Motor neuron (in vitro differentiated cells): ENCODE measurements at places on chromosomes 4 and X.
A peak's percentile ranks its signal among the peaks of the same experiment; 100 is the strongest.

GRCh38 chrX:136204571-136204970 lies 46.6 kb downstream of the MAP7D3 start:
- no peak for ATAC-seq

DNA sequence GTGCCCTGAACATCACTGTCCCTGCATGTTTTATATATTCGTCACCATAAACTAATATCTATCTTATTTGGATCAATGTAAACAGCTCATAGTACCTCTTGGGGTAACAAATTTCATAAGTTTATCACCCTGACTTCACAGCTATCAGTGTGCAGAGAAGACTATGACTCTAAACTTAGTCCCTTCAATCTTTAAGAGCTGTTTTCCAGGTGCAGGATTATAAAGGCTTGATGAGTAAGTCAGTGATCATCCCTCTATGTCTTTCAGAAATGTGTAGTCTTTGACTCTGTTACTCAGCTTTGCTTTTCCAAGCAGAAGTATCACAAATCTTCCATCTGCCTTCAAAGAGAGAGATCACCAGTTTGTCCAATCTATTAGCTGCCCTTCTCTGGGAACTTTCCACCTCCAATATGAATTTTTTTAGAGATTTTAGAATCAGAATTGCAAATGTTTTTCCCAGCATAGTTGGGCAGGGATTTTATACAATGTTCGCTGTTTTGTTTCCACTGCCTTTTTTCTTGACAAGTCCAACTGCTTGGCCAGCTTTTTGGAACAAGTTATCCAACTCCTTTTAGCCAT lies 45.1 kb upstream of the TSPAN7 start:
- ATAC-seq: peak; percentile 20

DNA sequence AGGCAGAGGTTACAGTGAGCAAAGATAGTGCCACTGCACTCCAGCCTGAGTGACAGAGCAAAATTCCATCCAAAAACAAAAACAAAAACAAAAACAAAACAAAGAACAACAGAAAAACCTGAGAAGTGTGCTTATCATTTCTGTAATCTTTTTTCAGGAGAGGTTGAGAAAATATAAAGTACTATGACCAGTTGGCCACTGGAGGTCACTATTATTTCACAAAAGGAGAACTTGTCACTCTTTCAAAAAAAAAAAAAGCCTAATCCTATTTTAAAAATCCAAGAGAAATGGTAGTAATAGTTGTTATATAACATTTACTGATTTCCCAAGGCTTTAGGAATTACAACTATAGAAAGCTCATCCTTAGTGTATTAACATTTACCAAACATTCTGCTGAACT lies 24.9 kb upstream of the RNF150 start:
- ATAC-seq: no peak

- peak; percentile 100 for ATAC-seq
Observed at GRCh38 chrX:53695946-53696549, 9.5 kb upstream of the HUWE1 start.

DNA sequence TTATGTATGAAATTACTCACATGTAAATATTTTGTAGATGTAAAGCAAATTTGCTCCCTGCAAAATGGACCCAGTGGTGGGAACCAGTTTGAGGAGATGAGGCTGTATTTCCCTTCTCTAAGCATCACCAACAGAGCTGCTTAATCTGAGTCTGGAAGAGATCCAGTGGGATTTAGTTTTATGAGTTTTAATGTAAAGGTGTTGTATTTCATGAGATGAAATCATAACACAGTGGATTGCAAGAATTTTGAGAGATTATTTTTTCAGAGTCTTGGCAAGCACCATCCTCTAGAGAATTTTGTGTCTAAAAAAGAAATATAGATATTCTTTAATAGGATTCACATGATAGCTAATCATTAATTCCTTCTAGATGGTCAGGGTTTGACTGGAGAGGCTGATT lies 35.6 kb upstream of the SFRP2 start:
- ATAC-seq: no peak

GRCh38 chr4:24080871-24081270 lies 191.0 kb upstream of the PPARGC1A start:
- no peak for ATAC-seq

DNA sequence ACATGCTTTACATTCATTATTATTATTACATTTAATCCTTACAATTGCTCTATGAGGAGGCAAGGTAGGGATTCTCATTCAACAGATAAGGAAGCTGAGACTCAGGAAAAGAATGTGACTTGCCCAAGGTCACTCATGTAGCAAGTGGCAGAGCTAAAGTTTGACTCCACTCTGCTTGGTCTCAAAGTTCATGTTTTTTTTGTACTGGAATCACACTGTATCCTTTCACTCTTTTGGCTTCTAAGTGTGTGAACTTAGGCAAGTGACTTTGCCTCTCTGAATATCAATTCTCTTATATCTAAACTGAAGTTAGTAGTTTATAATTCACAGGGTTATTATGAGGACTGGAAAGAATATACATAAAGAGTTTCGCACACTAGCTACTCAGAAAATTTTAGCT lies 247.9 kb upstream of the AR start:
- ATAC-seq: no peak

GRCh38 chrX:68826113-68826980 lies 2.5 kb upstream of the EFNB1 start:
- ATAC-seq: no peak

GRCh38 chr4:158912806-158913205 lies 144.0 kb downstream of the FNIP2 start:
- ATAC-seq: no peak

- ATAC-seq: peak; percentile 67
Observed at GRCh38 chr4:81607950-81608349, 136.2 kb upstream of the RASGEF1B start.

DNA sequence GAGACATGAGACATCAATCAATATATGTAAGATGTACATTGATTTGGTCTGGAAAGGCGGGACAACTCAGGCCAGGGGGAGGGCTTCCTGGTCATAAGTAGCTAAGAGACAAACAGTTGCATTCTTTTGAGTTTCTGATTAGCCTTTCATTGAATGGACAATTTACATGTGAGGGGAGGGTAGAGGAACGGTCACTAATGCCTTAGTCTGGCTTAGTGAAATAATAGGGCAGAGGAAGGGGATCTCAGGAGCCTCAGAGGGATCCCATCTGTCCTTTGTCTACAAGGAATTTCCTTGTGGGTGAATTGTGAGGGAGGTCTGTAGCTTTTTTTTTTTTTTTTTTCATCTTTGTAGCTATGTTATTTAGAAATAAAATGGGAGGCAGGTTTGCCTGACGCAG lies 88.3 kb downstream of the GK start:
- no peak for ATAC-seq

DNA sequence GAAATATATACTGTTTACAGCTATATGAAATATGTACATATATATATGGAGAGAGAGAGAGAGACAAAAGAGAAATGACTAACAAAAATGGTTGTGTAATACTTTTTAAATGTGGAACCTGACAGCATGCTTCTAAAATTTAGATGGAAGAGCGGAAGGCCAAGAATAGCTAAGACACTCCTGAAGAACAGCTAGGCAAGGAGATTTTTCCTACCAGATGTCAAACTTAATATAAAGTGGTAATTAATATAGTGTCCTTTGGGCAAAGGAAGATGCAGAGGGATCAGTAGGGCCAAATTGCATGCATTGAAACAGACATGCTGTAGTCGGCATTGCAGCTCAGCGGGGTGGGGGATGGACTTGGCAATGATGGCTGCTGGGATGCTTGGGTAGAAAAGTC lies 45.2 kb downstream of the ADD1 start:
- no peak for ATAC-seq

DNA sequence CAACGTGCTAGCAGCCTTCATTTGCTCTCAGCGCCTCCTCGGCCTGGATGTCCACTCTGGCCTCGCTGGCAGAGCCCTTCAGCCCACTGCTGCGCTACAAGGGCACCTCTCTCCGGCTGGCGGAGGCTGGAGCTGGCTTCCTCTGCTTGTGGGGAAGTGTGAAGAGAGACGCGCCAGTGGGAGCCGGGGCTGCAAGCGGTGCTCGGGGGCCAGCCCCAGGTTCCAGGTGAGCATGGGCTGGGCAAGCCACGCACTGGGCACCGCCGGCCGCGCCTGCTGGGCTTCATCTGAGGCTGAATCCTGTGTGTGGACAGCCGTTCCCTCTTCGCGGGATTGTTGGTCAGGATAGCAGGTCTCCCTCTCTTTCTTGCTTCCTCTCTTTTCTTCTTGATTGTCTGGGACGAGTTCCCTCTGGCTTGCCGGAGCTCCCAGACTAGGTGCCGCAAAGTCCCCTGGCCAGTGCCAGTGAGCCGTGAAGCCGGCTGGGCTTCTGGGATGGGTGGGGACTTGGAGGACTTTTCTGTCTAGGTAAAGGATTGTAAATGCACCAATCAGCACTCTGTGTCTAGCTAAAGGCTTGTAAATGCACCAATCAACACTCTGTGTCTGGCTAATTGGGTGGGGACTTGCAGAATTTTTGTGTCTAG lies 165.0 kb downstream of the HEPH start:
- no peak for ATAC-seq

- ATAC-seq: no peak
Observed at GRCh38 chr4:35993606-35994005, 250.7 kb downstream of the ARAP2 start.

- peak; percentile 84 for ATAC-seq
Observed at GRCh38 chr4:110087070-110087708, 111.2 kb downstream of the ELOVL6 start.

DNA sequence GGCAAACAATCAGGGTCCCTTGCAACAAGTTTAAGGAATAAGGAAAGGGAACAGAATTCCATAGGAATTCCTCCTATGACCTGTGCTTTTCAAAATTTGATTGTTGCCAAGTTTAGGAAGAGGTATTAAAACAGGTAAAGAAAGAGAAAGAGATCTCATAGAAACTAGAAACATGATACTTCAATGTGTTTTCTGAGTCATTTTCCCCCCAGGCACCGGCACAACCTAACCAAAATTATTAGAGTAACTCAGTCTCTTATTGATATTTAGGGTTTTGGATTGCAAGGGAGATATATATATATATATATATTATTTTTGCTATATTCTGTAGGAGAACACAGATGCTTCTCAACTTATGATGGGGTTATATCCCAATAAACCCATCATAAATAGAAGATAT lies 278.0 kb upstream of the DKK2 start:
- no peak for ATAC-seq
